DMS79 (cell line): ENCODE measurements at places on chromosomes 12 and 14.

GRCh38 chr12:71873821-71874220 is 34.3 kb downstream of the TBC1D15 start:
- DNase-seq = no peak

DNA sequence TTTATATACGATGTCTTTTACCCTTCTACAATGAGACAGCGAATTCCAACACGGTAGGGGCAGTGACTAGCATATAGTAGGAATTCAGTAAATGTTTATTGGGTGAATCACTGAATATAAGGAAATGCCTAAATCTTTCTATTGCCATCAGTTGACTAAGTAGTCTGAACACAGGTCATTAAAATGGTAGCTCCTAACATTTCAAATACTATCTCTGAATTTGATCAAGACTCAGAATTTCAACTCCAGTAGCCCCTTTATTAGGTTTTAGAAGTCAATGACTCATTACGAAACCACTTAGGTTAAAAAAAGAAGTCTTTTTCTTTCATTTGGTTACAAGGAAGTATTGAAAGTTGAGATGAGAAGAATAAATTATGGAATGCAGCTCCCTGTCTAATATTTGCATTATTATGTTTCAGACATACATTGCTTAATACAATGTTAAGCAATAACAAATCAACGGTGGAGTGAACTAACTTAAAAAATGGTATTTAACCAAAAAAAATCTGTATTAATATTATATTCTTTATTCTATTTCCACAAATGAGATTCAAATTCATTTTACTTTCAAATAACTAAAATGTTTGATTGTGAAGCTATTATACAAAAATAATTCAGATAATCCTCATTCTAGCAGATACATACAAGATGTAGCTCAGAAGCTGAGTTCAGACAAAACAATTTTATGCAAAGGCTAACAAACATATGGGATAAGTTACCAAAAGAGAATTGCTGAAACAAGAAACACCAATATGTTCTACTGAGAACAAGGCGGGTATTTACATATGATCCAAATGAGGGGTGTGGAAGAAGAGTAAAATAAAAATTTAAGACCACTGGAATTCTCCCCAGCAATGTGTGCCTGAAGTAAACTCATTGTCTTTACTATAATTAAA is 302.7 kb downstream of the CEP128 start:
- DNase-seq = no peak

DNA sequence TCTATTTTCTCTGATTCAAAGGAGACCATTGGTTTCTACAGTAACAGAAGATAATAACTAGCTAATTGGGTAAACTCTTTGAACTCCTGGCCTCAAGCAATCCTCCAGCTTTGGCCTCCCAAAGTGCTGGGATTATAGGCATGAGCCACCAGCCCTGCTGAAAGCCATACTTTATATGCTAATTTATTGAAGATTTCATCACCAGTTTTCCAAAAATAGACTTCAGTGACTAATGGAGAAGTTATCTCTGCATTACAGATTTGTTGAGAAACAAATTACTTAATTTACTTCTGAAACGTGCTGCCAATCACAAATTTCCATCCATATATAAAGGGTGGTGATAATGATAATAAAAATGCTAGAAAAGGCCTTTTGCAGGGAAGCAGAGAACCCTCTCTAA is 1758.1 kb upstream of the SEL1L start:
- DNase-seq = no peak

GRCh38 chr12:75695926-75696325 is 184.5 kb upstream of the KRR1 start:
- no peak for DNase-seq

- no peak for DNase-seq
These were observed 28.6 kb downstream of the GABARAPL1 start for GRCh38 chr12:10241290-10241689.

GRCh38 chr14:74554742-74555362 is 57.2 kb downstream of the LTBP2 start:
- DNase-seq = no peak

DNA sequence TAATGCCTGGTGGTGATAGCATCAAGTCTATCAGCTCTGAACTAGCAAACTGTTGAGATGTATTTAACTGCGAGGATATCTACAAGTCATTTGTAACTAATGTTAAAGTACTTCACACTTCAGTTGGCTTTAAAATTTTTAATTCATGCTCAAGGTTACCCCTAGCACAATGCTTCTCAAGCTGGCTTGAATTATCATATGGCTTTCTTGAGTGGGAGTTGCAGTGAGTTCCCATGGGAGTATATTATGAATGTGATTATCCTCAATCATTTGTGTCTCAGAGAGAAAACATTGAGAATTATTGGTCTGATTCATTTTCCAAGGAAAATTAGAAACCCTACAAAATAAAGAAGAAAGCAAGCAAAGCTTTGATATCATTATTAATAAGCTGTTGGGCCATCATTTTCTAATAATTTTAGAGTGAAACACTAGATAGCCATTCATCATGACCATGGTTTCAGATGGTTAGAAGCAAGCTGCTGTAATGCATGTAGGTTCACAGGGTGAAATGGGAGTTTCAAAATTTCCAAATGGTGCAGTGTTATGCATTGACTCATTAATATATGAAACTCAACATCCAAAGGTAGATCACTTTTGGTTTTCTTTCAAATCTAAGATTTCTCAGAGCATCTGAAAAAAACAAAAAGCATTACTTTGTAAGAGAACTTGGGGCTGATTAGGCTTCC is 11.8 kb upstream of the KRAS start:
- DNase-seq = no peak

DNA sequence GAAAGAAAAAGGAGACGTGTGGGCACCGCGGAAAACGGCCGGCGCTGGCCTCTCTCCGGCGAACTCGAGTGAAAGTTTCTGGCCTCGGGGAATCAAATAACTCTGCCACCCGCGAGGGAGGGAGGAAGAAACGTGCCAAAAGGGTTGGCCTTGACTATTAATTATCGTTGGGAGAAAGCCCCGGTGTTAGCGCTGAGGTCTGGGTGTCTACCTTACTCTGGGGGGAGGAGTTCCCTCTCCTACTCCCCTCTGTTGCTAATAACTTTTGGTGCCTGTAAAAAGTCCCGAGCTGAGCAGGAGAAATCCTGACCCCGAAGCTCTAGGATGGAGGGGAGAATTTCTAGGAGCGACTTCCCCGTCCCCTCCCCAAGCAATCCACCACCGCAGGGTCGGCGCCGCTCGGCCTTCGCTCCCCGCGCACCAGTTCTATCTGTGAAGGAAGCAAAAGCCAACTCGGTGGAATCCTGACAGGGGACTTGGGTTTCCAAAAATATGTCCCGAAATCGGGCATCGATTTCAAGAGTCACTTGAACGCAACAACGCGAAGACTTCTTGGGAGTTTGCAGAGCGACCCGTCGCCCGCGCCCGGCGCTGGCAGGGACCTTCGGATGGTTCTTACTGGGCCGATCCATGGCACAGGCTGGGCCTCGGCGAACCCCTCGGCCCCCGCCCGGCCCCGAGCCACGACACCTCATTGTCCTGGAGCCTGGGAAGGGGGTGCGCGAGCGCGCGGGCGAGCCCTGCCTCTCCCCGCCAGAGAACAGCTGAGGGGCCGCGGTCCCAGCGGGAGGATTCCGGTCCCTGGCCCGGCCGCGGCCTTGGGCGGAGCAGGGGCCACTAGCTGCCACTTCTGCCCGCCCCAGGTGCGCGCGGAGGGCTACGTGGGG is 1.7 kb downstream of the OTX2 start:
- DNase-seq = no peak

GRCh38 chr12:98651328-98651727 is 6.2 kb downstream of the APAF1 start:
- no peak for DNase-seq

DNA sequence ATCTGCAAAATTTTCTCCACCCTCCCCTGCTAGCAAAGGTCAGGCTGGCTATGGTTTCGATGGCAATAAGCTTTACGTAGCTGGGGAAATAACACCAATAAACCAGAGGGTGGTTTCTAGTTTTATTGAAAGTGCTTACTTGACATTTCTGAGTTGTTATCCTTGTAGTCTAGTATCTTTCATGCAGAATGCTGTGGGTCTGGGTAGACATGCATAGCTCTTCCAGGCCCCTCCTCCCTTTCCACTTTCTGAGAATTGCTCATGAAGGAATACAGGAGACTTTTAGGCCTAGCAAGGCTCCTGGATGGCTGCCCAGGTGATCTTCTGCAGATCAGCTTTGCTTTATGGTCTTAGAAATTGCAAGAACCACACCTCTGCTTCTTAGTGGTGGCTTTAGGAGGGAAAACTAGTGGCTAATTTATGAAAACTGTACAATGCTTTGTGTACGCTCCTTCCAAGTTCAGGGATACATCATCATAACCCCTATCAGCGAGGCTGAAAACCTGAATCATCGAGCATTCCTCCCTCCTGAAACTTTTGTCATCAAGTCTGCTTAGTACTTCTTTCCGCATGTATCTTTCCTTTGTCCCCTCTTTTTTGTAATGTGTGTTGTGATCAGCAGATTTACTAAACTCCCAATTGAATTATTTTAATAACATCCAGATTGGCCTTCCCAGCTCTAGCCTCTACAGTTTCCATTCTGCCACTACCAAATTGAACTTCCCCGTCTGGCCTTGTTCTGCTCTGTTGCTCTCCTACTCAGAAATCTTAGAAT is 473.0 kb downstream of the RAD51B start:
- no peak for DNase-seq

DNA sequence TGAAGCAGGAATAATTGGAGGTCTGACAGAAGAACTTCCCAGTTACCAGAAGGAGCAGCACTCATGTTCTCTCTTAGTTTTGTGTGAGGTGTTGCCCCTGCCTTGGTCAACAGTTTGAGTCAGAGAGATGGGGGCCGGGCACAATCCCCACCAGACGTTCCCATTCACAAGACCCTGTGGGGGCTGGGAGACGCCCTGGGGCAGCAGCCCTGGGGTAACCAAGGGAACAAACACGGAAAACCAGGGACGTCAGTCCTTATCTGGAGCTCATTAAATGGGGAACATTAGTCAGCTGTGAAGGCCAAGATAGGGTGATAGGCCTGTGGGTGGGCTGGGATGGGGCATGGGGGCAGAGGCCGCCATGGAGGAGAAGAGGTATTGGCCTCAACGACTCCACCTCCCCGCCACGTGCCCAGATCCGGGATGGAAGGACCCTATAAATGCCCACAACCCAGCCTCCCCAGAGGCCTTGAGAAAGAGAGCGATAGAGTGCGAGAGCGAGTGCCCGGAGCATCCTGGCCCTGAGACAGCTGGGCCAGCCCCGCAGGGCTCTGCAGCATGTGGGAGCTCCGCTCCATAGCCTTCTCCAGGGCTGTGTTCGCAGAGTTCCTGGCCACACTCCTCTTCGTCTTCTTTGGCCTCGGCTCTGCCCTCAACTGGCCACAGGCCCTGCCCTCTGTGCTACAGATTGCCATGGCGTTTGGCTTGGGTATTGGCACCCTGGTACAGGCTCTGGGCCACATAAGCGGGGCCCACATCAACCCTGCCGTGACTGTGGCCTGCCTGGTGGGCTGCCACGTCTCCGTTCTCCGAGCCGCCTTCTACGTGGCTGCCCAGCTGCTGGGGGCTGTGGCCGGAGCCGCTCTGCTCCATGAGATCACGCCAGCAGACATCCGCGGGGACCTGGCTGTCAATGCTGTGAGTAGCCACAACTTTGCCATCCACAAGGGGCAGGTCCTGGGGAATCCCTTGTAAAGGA is at the start of gene AQP2:
Gene AQP2 (plus strand): TSS at position 465 of the 979 bp plus-strand sequence. CDS start 94 bp downstream, at position 559.
- no peak for DNase-seq

GRCh38 chr12:11727133-11727664 is 77.7 kb downstream of the ETV6 start:
- DNase-seq = no peak

DNA sequence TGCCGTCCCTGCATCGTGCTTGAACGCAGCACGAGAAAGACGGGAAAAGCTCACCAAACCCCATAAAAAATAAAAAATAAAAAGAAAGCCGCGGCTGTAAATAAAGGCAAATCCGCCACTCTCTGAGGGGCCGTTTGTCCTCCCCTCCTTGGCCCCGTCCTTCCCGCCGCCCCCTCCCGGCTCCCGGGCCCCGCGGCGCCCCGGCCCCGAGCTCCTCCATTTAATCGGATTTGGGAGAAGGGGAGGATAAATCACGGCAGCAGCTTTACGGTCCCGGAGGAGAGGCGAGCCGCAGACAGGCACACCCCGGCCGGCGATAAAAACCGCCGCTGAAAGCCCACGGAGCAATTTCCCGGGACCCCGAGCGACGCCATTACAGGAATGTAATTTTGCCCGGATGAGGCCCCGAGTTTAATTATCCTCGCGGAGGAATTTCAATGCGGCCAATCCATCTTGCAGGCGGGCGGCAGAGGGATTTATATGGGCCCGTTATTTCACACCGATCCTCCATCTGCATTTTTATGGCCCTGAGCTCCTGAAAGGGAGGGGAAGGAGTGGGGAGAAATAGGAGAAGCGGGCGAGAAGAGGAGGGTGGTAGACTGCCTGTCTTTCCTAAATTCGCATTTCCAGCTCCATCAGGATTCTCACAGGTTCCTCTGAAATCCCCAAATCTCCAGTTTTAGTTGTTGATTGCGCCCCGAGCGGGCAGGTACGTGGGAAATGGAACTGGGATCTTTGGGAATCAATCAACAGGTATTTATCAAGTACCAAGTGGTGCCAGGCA is 1.3 kb upstream of the ATP5MC2 start:
- DNase-seq = no peak

GRCh38 chr14:68655911-68656316 is 137.0 kb downstream of the ZFP36L1 start:
- no peak for DNase-seq
